HL-60 (cell line): ENCODE measurements at places on chromosomes 5 and 9.

DNA sequence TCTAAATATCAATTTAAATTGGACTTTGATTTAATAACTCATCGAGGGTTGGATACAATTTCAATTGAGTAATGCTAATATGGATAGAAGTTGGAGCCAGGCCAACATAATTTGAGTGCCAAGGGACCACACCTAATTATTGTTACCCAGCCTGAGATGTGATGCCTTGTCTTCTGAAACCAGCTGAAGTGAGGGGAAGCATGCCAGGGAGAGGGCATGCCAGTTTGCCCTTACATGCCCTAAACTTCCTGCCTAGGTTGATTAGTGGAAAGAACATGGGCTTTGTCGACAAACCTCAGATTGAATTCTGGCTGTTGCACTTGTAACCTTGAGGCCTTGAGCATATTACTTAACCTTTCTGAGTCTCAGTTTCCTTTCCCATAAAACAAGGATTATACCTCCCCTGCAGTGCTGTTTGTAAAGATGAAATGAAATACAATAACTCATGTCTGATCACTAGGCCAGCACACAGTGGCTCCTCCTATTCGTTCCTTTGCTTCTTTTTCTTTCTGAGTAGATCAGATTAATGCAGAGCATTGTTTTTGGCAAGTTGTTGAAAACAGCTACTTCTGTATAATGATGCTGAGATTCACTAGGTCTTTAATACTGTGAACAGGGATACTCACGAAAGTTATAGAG, 412.8 kb downstream of the TLE4 start:
- DNase-seq, result no peak

- DNase-seq, result no peak
These were observed 98.9 kb upstream of the PHYKPL start for GRCh38 chr5:178331491-178331996.

- no peak for DNase-seq
These were observed 482.0 kb downstream of the PSAT1 start for GRCh38 chr9:78778861-78779374.

DNA sequence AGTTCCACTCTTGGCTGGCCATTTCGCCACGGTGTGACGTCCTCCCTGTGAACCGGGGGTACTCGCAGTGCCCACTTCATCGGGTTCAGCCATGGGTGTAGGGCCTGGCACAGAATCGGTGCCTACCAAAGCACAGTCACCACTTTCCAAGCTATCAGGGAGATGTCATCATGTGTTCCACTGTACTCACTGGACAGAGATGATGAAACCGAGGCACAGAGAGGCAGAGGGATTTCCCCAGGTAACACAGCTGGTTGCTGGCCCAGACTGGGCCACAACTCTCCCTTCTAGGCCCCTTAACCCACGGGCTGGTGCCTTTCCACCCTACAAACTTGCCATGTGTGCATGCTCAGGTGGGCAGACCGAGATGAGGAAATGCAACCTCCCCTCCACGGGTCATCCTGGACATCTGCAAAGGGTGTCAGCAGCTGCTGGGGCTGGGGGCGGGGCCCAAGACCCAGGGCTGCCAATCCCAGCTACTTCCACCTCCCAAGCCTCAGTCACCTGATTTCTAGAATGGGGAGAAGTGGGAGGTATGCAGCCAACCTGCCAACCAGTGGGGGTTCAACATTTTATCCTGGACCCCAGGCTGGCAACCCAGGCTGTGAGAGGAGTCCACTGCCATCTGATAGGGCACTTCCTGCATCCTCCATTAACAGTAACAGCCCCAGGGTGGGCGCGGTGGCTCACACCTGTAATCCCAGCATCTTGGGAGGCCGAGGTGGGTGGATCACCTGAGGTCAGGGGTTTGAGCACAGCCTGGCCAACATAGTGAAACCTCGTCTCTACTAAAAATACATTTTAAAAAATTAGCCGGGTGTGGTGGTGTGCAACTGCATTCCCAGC, 893 bp upstream of the SH2D3C start:
- DNase-seq, result no peak

- DNase-seq, result no peak
These were observed 18.7 kb downstream of the INIP start for GRCh38 chr9:112699230-112699629.

GRCh38 chr9:128553728-128554127, 1.3 kb downstream of the SPTAN1 start:
- DNase-seq, result no peak

- no peak for DNase-seq
These were observed 187.5 kb upstream of the RORB start for GRCh38 chr9:74309654-74310053.

- no peak for DNase-seq
These were observed 1268.5 kb upstream of the C9orf72 start for GRCh38 chr9:28841775-28842174.

DNA sequence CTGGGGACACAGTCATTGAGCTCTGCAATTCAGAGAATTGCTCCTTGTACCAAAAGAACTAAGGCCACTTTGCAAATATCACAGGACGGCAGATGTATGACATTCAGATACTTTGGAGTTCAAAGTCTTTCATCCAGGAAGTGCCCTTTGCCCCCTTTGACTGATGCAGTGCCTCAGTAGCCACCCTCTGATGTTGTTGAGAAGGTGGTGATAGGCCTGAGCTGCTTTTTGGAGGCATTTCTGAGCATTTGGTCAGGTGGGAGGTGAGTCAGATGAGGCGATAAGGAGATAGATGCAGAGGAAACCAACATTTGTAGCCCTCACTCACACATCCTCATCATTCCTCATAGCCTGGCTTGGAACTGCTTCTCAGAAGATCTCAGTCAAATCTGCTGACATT, 63.4 kb downstream of the ANGPTL2 start:
- no peak for DNase-seq

GRCh38 chr5:132777209-132778069, at the start of gene SEPTIN8:
SEPTIN8 (minus strand) TSS chr5:132777239; CDS start chr5:132777137, 102 bp downstream.
- no peak for DNase-seq

DNA sequence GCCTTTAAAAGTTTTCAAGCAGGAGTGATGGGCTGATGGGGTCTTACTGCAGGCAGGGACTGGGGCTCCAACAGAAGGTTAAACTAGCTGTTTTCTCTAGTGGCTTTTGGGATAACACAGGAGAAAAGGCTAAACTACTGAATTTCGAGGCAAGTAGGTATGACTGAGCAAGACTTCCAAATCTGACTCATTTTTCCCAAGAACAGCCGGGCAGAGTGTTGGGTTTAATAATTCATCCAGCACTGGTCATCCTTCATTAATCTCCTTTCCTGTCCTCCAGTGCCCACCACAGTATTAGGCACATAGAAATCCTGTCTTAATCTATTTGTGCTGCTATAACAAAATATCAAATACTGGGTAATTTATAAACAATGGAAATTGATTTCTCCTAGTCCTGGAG, 20.5 kb downstream of the MSX2 start:
- no peak for DNase-seq

- DNase-seq, result no peak
These were observed 181.9 kb upstream of the HMHB1 start for GRCh38 chr5:143629871-143630659.

GRCh38 chr5:151720215-151720614, 33.5 kb upstream of the SPARC start:
- DNase-seq, result no peak

- DNase-seq, result no peak
These were observed 22.5 kb upstream of the SUB1 start for GRCh38 chr5:32562843-32563242.

- no peak for DNase-seq
These were observed 79.7 kb upstream of the LRRC70 start for GRCh38 chr5:62498961-62499360.

DNA sequence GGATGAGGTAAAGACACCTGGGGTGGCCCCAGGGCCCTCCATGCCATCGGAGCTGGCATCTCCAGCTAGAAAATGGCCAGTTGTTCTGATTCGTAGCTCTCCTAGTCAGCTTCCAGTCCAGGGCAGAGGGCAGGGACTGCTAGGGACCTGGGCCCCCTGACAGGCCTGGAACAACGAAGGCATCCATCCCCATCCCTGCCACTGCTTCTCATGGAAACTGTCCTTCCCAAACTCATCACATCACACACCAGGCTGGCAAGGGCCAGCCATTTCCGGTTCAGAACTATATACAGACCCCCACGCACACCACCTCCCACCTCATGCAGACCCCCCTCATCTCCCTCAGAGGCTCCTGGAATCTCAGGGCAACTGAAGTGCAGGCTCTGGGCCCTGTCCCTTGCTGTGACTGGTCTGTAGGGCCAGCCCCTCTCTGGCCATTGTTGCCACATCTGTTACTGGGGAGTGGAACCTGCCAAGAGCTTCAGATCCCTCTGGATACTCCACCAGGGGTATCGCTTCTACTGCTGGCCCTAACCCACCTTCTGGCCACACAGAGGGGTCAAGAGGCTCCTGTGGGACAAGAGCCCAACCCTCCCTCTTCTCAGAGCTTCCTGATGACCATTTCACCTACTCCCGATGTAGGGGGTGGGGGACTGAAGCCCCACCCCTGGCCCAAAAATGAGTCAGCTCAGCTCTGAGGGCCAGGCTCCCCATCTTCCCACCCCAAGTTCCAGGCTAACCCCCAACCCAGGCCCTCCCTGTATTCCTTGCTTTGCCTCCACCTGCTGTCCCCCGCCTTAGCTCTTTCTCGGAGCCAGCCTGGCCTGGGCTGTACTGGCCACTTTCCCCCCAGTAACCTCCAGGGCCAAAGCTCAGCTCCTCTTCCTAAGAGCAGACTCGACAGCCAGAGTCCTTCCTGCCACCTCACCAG, 1.2 kb upstream of the MZB1 start:
- no peak for DNase-seq

- no peak for DNase-seq
These were observed 475.4 kb downstream of the DMAC1 start for GRCh38 chr9:7324152-7324598.

- no peak for DNase-seq
These were observed 8.3 kb upstream of the SCGB3A1 start for GRCh38 chr5:180599590-180599914.

GRCh38 chr5:37121465-37121864, 127.7 kb downstream of the CPLANE1 start:
- peak; percentile 40 for DNase-seq

DNA sequence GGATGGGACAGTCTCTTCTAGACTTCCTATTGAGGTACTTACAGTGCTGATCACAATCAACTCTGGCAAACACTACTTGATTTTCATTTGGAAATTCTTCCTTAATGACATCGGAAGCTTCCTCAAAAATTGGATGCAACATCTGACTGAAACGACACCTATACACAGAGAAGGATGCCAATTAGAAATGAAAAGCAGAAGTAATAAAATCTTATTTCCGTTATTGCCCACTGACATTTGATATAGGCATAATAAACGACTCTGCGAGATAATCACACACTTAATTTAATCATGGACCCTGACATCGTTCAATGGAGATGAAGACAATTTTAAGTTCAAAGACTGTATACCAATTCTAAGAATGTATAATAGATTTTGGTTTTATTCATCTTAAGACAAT, 46.4 kb downstream of the ERP44 start:
- DNase-seq, result no peak

DNA sequence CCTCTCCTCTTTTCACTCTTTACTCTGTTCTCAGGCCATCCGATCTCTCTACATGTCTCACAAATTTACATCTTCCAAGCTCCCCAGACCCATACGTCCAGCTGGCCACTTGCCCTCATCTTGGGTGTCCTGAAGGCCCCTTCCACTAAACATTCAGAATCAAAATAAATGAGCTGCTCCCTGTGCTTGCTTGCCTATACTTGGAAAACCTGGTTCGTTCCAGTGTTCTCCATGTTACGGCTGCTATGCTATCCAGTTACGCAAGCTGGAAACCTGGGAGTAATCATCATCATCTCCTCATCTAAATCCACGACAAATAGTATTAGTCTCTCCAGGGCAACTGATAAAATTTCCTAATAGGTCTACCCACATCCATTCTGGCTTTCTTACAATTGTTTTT, 165.0 kb upstream of the FBXL17 start:
- DNase-seq, result no peak

DNA sequence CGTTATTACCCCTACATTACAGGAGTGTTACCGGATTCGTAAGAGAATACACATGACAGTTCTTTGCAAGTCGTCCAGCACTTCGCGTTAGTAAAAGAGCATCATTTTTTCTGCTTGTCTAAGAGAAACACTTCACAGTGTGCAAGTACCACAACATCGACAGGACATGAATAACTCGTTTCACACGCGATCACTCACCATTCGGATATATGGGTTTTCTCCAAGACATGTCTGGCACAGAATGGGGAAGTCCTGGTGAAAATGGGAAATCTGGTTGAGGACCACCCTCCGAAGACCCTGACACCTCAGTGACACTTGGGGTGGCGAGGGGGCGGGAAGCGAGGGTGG, 642 bp downstream of the RBM22 start:
- no peak for DNase-seq

DNA sequence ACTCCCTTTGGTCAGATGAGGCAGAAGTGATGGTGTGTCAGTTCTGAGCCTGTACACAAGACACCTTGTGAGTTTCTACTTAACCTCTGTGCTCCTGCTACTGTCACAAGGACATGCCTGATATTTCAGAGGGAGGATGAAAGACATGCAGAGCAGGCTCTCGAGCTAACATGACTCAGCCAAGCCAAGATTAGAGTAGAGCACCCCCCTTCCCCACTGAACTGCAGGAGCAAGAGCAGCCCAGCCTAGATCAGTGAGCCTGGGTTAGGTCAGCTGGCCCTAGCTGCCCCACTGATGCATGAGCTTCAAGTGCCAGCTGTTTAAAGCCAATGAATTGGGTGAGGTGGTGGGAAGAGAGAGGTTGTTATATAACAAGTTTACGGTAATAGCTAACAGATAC, 36.7 kb downstream of the BRINP1 start:
- no peak for DNase-seq

DNA sequence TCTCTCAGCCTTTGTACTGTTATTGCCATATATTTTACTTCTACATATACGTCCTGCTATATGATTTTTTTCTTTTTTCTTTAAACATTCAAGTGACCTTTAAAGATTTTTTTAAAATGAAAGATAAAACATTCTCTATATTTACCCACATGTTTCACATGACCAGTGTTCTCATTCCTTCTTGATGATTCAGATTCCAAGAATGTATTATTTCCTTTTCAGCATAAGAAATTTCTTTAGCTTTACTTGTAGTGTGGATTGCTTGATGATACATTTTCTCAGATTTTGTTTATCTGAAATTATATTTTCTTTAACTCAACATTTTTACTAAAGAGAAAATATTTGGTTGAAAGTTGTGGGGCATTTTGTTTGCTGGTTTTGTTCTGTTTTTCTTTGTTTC, 792.1 kb downstream of the BRINP1 start:
- no peak for DNase-seq

DNA sequence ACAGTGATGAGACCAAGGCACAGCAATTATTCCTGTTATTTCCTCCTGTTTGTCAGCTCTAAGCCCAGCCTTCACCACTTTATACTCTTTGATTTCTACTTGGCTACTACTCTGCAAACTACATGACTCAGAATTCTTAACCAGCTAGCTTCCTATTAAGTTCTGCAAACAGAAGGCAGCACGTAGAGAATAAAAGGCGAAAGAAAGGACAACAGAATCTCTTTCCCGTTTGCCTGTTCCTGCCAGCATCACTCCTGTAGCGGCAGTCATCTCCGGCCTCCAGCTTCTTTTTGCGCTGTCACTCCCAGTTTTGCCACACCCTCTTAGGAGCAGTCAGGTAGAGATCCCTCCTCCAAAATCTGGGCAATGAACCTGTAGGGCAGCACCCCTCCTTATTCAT, 29.9 kb downstream of the DPYSL3 start:
- DNase-seq, result no peak

- DNase-seq, result no peak
These were observed 159.6 kb downstream of the BNC2 start for GRCh38 chr9:16710888-16711287.

GRCh38 chr9:133458643-133459312, 1.0 kb upstream of the CACFD1 start:
- DNase-seq, result peak; percentile 52

GRCh38 chr5:17070647-17071046, 134.6 kb upstream of the MYO10 start:
- no peak for DNase-seq
